Activated CD4-positive, alpha-beta T cell treated with anti-CD3 and anti-CD28 coated beads for 4 hours (primary cell): ENCODE measurements at places on chromosomes 6 and 20.
A peak's percentile ranks its signal among the peaks of the same experiment; 100 is the strongest.

DNA sequence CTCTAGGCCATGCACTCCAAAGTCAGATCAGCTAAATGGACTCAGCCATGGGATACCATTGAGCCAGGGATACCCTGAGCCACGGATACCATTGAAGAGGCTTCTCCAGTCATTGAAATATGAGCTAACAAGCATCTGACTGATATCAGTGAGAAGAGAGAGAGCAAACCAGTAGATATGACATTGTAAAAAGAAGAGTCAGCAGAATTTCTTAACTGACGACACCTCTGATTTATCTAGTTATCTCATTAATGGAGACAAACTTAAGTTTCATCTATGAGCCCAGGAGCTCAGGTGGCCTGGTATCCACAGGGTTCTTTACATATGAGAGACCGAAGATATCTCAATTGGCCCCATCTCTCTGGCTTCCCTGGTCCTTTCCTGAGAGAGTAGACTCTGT is 140.6 kb downstream of the TBC1D7 start:
- no peak for DNase-seq

GRCh38 chr6:28506807-28507475 is 8.7 kb downstream of the GPX6 start:
- no peak for DNase-seq

DNA sequence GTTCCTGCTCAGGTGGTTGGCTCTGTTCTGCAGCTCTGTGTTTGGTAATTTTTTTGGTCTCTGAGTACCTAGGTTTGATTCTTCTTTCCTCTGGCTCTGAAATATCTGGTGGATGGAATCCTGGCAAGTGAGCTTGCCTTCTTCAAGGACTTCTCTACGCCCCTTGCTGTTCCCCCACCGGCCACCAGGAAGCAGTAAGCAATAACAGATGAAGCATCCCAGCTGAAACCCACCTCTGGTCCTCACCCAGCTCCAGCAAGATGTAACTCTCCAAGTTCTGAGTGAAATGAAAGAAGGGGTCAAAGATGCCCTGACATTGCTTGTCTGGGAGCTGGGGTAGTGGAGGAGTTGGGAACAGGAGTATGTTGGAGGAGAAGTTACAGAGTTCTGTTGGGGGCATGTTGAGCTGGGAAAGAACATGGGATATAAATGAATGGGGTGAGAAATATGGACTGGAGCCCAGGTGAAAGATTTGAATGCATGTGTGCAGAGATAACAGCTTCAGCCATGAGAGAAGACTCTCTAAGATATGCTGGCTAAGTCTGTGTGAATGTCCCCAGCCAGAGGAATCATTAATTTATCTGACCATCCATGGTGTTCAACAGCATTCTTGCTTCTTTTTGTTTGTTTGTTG is 51.3 kb upstream of the GLP1R start:
- DNase-seq, result peak; percentile 9

GRCh38 chr20:51425347-51426106 is 117.0 kb downstream of the NFATC2 start:
- DNase-seq, result no peak

DNA sequence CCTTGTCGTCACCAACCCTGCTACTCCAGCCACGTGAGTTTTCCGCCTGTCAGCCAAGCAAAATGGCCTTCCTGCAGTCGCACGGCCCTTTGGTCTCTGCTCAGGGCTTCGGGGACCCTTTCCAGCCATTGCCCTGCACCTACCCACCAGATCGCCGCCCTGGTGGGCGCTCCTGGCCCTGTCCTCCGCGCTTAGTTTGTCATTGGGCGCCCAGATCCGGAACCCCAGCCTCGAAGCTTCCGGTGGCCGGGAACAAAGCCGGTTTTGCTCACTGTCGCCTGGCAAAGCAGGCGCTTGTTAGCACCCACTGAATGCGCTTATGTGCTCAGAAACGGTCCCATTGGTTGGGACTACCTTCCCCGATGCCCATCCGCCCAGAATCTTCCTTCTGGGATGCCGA is 536 bp downstream of the ZFP57 start:
- no peak for DNase-seq

DNA sequence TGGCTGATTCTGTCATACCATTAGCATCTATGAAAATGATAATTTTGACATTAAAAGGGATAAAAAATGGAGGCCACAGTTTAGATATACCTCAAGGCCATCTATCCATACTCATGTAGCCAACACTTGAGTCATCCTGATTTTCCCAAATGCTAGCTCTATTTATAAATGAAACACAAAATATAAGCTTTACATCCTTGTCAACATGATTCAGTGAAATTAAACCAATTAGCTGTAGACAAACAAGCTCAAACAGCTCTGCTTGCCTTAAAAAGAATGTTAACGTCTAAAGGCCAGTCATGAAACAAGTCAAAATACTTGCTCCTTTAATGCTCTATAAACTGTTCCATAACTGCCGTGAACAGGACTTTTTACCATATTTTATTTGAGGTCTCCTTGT is 40.3 kb downstream of the ABRACL start:
- DNase-seq, result no peak

DNA sequence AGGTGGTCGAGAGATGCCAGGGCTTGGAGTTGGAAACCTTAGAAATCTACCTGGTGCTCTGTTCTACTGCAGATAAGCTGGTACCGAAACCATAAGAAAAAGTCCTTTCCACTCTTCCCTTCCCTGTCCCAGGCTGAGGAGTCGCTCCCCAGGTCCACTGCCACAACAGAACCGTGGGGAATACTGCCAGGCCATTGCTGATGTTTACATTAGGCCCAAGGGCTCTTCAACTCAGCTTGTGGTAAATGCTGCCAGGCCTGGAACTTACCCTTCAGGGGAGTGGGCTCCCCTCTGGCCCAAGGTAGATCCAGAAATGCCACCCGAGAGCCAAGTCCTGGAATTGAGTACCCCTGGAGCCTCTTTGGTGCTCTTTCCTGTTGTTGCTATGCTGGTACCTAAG is 388.4 kb downstream of the ESR1 start:
- no peak for DNase-seq

DNA sequence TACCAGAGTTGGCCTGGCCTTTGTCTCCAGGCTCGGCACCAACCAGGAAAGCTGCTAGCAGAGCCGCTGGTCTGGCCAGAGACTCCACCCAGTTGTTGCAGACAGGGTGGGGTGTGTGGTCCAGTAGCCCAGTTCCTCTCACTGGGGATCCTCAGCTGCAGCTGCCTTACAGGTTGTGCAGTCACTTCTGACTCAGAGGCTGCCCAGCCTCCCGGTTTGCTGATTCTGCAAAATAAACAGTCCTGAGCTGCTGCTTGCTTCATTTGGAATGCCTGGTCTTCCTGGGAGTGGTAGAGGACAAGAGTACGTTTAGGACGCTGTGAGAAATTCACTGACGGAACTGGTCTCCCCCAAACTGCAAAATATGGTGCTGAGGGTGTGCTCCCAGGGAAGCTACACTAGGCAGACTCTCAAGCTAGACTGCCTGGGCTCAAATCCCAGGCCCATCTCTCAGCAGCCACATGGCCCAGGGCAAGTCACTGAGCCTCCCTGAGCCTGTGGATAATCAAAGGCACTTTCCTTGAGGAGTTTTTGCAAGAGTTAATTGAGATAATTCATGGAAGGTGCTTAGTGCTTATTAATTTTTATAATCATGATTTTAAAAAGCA is 246.1 kb downstream of the TFAP2C start:
- no peak for DNase-seq

- no peak for DNase-seq
These were observed 609.3 kb downstream of the COL12A1 start for GRCh38 chr6:74596588-74596987.

- no peak for DNase-seq
These were observed 107.0 kb upstream of the BMP2 start for GRCh38 chr20:6660441-6660840.

GRCh38 chr6:117262799-117263198 is 2.6 kb upstream of the VGLL2 start:
- no peak for DNase-seq

GRCh38 chr20:6726761-6727160 is 40.7 kb upstream of the BMP2 start:
- DNase-seq, result no peak

- no peak for DNase-seq
These were observed 35.2 kb upstream of the BPIFA2 start for GRCh38 chr20:33132513-33133372.

DNA sequence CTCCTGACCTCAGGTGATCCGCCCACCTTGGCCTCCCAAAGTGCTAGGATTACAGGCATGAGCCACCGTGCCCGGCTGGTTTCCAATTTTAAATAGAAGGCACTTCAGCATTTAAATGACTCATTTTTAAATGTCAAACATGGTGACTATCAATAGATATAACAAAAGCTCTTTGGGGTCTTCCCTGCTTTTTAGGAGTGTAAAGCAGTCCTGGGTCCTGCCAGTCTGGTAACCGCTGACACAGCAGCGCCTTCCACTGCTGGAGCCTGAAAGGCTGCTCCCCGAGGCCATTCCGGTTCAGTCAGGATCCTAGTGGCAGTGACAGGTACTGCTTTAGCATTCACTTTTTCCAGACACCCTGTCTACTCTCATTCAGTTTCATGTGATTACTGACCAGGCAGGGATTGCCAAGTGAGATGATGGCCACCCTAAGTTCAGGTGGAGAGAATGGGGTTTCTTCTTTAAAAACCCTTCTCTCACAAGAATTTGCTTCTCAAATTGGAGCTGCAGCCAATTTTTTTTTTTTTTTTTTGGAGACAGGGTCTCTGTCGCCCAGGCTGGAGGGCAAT is 5.1 kb downstream of the DIDO1 start:
- peak; percentile 67 for DNase-seq

DNA sequence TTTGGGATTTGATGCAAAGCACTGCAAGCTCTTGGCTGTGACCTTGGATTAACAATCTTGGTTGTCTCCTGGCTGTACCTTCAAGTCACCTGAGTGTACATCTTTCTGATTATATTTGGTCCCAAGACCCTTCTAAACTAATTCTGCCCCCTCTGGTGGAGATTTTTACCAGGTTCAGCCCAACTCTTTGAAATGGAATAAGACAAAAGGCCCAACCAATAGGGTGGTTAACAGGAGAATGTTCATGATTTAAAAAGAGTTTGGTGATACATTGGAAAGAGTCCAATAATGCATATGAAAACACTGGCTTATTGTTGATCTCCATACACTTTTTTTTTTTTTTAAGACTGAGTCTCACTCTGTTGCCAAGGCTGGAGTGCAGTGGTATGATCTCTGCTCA is 77.5 kb upstream of the CD83 start:
- DNase-seq, result no peak

GRCh38 chr6:137165375-137166246 is 7.8 kb downstream of the IL22RA2 start:
- peak; percentile 16 for DNase-seq
